Tibial nerve (tissue), 4 donors: ENCODE measurements at places on chromosomes 5 and 9. TPM values are rescaled to one million over a fixed set of nuclear protein-coding genes. Genes with fewer than 3 reads are reported as not detected.

Gene TRIM14
- 9.4 TPM for total RNA-seq

Gene GFI1B
- not detected for total RNA-seq

Gene INSL6
- not detected for total RNA-seq

Gene NUP188
- 76.5 TPM for total RNA-seq

Gene ZDHHC11B
- total RNA-seq = not detected

Gene SAP30L
- total RNA-seq = 60.5 TPM

Gene MYORG
- 9.0 TPM for total RNA-seq

Gene DMRTA1
- total RNA-seq = 1.3 TPM

Gene CSNK1A1
- 174 TPM for total RNA-seq

Gene SOHLH1
- not detected for total RNA-seq

DNA sequence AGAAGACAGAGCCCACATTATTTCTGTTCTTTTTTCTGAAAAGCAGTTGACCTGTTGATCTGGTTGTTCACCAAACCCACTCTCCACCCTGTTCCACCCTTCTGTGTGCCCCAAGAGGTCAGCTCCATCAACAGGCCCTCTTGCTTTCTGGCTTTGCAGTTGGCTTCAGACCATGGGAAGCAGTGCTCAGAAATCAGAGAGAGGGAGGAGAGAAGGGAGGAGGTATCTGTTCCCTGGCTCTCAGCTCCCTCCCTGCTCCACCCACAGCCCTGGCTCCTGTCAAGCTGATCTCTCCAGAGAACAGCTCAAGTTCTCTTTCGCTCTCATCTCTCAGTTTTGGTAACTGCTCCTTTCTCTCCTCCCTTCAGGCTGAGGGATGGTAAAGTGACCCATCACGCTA is 144.2 kb upstream of the RAI14 start:
- peak; percentile 72 for DNase-seq

DNA sequence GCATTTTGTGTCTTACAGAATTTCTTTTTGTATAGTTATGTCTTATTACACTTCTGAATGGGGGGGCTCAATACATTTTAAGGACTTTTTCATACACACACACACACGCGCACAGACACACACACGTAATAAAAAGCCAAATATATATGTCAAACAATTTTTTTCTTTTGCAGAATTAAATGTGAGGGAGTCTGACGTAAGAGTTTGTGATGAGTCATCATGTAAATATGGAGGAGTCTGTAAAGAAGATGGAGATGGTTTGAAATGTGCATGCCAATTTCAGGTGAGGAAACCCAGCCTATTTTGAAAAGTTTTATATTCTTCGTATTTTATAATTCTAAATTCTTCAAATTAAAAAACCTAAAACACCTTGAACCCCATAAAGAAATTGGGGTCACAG is 25.6 kb downstream of the TMEFF1 start:
- DNase-seq = no peak

GRCh38 chr9:106953174-106953573 is 90.2 kb downstream of the ZNF462 start:
- no peak for DNase-seq

- no peak for DNase-seq
Observed at GRCh38 chr5:180604271-180604670, 13.0 kb upstream of the SCGB3A1 start.

DNA sequence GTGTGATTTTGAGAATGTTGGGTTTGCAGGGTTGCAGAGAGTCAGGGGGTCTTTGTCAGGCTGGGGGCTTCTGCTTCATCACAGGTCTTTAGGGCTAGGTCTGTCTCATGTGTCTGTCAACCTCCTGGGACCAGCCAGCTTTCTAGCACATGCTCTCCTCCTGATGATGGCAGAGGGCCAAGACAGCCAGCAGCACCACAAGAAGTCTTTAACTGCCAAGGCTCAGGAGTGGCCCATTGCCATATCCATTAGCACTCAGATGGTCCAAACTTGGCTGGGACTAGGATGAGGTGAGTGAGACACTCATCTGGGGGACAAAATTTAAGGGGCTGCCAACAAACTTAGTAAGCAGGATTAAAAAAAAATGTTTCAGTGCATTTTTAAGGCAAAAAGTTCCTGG is 384.2 kb upstream of the CDH10 start:
- DNase-seq = no peak

GRCh38 chr5:9876451-9876850 is 246.3 kb upstream of the TAS2R1 start:
- no peak for DNase-seq

GRCh38 chr5:76556511-76557221 is 66.5 kb downstream of the F2RL2 start:
- no peak for DNase-seq

GRCh38 chr9:76302543-76302942 is 91.7 kb downstream of the RFK start:
- no peak for DNase-seq

GRCh38 chr9:115513148-115513547 is 395.2 kb upstream of the TNC start:
- no peak for DNase-seq

GRCh38 chr5:80408484-80409366 is 861 bp downstream of the ZFYVE16 start:
- peak; percentile 23 for DNase-seq

DNA sequence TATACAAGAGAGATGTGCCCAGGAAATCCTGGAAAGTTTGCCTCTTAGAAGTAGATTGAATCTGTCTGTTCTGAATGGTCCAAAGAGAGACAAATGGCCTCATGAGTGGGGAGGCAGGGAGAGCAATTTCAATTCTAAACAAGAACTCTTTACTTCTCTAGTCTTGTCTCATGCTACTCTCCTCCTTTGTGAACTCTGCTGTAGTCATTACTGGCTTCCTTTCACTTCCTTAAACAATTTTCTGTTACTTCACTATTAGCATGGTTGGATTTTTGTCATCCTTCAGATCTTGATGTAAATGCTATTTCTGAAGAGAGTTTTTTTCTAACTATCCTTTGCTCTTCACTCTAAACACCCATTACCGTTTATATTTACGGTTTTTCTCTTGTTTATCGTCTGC is 54.0 kb upstream of the GRIN3A start:
- no peak for DNase-seq

DNA sequence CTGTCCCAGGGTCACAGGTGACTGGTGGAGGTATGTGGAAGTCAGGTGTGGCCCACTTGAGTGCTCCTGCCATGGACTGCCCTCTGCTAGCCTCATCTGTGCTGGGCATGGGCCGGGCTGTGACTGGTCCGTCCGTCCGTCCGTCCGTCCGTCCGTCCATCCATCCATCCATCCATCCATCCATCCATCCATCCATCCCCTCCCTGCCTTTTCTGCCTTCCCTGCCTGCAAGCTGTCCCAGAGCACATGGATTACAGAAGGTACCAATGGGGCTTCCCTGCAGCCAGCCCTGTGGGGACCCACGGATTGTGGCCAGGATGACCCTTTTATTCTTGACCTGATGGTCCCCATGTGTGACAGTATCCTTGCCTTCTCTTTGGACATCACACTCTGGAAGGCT is 92.5 kb downstream of the MACROH2A1 start:
- no peak for DNase-seq

DNA sequence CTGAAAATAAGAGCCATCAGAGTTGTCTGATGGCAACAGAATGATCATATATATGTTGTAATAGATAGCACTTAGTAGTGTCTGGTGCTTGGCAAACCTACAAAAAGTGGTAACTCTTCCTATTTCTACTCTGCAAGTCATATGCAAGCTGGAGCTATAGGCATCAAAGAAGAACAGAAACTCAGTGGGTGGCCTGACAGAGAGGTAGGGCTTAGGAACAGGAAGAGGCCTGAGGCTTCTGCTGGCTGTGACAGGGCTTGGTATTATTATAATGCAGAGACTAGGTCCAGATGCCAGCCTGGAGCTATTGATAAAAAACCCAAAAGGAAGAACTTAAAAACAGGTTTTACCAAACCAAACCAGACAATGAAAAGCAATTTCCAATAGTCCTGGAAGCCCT is 4.4 kb upstream of the DIAPH1 start:
- DNase-seq = no peak

DNA sequence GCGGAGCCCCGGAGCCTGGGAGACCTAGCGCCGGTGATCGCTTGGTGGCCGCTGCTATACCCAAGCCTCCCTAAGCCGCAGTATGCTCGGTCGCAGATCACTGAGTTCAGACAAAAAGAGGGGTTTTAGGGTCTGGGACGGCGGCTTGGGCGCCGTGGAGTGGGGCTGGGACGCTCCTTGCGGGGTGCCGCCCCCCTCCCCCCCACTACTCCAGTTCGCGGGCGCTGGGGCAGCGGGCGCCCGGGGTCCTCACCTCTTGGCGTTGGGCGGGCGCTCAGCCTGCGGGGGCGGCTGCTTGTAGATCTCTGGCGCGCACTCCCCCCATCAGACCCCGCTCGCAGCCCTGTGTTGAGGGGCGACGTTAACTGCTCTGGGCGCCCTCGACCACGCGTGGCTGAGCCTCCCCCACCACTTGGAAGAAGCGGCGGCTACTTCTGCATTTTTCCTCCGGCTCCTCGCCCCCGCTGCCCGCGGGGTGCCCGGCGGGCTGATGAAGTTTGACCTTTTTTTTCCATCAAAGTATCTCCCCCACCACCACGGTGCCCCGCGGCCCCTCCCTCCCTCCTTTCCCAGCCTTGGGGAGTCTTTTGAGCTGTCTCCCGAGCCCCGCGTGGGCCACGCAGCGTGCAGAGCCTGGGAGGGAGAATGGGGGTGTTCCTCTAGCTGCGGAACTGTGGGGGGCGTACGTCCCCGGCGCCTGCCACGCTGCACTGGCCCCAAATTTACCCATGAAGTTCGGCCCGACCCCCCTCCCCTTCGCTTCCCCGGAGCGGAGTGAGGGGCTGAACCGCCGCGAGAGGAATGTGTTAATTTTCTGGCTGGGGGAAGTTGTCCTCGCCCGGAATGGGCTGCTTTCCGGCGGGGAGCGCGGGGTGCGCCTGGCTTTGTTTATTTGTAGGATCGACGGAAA is 1.2 kb downstream of the CXXC5 start:
- no peak for DNase-seq

GRCh38 chr9:33165263-33166151 is 1.6 kb downstream of the B4GALT1 start:
- DNase-seq = no peak

- DNase-seq = no peak
Observed at GRCh38 chr5:40551496-40552491, 127.9 kb upstream of the PTGER4 start.

DNA sequence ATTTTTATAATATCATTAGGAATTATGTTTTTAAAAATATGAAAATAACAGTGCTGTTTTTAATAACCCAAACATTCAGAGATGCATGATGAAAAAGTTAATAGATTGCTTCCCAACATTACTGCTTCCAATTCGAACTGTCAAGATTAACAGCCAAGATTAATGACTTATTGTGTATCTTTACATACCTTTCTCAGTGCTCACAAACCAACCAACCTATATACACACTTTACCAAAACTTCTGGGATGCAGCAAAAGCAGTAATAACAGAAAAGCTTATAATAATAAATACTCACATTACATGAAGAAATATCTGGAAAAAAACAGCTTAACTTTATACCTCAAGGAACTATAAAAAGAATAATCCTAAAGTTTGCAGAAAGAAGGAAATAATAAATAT is 82.1 kb downstream of the TMEM232 start:
- DNase-seq = no peak

DNA sequence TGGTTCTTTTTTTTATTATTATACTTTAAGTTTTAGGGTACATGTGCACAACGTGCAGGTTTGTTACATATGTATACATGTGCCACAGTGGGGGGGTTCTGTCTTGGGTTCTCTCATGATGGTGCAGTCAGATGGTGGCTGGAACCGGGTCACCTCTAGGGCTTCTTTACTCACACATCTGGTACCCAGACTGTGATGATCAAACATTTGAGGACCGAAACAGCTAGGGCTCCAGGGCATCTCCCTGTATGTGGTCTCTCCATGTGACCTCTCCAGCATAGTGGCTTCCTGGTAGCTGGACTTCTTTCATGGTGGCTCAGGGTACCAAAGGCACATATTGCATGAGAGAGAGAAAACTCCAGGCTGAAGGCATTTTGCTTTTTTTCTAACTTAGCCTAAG is 9.8 kb upstream of the CRHBP start:
- DNase-seq = no peak

DNA sequence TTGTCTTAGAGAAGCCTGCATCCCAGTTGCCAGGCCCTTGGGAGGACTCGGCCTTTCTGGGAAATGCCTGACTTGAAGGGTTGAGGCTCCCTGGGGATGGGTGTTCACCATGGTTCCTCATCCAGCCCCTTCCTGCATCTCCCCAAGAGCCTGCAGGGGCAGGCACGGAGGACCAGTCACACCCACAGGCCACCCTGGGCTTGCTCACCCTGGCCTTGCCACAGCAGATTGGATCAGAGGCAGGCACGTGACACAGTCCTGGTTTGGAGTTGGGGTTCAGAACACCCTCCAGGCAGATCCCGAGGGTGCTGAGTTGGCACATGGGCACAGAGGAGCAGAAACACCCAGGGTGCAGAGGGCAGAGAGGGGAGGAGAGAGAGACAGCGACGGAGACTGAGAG is 286.1 kb downstream of the PBX3 start:
- DNase-seq = no peak

GRCh38 chr9:116008278-116008677 is 145.3 kb upstream of the PAPPA start:
- no peak for DNase-seq
